ENCODE measurements at places on chromosomes 5 and 9.
A peak's percentile ranks its signal among the peaks of the same experiment; 100 is the strongest.

- no peak for DNase-seq
These were observed 9.2 kb downstream of the PCDH1 start for GRCh38 chr5:141869040-141869439.

- no peak for DNase-seq
These were observed 59.6 kb upstream of the ADAMTS19 start for GRCh38 chr5:129400395-129400983.

DNA sequence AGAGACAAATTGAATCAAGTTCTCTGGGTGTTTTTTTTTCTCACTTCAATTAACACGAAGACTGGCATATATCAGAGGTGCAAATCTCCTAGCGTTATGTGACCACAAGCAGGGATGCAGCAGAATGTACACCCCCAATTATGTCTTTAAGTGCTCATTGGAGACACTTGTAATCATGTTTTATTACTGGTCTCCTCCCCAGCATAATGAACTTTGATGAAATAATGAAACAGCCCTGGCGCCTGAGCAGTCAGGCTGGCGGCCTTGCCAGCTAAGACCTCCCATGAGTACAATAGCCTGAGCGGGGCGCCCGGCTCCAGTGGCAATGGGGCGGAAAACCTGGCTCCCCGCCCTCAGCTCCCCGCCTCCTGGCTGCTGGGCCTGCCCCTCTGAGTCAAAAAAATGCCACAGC is 209.4 kb upstream of the MSX2 start:
- no peak for DNase-seq

GRCh38 chr5:127919006-127919796 is 164.4 kb upstream of the SLC12A2 start:
- DNase-seq: no peak

GRCh38 chr9:76027861-76028260 is 137.4 kb downstream of the PCSK5 start:
- no peak for DNase-seq

DNA sequence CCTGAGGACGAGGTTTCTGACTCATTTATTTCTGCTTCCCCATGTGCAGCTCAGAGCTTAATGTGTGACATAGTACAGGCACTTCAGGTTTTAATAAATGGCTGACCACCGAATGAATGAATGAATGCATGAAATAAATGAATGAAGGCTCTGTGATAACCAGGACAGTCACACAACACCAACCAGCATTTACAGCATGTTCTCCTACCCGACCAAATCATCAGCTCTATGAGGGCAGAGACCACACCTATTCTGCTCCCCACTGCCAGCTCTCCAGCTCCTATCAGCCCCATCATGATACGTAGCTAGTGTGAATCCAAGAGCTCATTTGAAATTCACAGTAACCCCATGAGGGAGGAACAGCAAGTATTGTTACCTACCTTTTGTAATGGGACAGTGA is 4.8 kb downstream of the TMOD1 start:
- no peak for DNase-seq

DNA sequence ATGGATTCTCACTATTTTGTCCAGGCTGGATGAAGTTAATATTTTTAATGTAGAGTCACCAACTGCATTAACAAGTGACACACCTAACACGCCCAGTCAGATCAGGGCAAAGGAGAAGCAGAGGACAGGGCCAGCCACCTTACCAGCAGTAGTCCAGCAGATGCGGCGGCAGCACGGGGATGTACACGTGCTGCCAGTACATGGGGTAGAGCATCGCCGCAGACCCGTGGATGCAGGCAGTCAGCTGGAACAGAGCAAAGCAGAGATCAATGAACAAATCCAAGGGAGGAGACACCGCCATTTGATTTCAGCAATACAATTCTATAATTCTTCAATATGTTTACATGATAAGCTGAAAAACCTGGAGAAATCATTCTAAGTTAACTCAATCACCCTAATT is 274.2 kb downstream of the CRB2 start:
- DNase-seq: no peak

DNA sequence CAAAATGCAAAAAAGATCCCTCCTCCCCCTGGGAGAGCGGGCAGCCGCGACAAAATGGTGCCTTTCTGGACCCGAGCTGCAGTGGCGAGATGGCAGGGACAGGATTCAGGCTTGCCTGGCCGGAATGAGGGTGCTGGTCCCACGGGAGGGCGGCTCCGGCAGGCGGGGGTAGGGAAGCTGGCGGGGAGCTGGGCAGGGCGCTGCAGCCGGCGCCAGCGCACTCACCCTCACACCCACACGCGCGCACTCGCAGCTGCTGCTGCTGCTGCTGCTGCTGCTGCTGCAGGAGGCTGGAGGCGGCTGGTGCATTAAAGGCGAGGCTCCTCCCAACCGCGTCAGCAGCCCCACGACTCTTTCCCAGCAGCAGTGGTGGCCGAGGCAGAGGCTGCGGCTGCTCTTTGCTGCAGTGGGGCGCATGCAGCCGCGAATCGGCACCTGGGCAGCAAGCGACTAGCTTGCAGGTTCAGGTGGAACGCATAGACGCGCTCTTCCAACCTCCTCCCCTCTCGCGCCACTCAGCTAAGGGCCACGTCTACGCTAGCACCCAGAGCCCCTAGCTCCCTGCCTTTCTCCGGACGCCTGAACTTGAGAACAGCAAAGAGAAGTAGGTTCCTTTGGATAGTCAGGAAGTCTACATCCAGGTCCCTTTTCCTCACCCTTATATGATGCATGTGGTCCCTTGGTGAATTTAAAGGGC is at the start of gene PPP2R2B:
TSS of gene PPP2R2B (minus strand) at position 282 of the 697 bp plus-strand sequence.
- peak; percentile 45 for DNase-seq

DNA sequence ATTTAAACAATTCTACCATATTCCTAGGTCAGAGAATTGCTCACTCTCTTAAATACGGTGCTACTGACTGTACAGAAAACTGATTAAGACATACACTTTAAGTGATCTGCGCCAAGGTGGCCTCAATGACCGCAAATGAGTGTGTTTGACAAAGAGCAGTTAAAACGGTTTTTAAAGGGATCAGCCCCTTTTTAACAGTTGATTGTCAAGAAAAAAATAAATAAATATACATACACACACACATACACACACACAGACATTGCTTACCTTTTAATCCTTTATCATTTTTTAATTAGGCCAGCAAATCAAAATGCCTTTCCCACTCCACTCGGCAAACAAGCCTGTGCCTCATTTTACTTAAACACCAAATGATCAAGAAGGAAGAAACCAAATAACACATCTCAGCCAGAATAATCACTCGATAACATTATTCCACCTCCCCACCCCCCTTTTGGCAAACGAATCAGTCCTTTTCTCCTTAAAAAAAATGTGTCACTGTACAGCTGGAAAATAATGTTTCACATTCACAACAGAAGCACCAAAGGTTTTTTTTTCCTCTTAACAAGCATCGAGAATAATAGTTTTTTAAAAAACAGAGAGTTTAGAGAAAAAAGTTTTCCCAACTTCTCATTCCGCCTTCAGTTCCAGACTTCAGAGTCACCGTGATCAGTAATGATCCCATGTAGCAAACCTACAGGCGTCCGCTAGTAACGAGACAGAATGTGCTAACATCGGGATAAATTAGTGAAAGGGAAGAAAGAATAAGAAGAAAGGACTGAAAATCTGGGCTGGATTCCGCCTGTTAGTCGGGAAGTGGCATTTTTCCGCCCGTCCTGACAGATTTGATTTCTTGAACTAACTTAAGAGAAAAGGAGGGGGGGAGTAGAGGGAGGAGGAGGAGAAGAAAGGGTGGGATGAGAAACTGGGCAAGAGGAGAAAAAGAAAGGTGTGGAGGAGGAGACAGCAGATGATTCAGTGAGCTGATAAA is at the start of gene ZNF608:
TSS of gene ZNF608 (minus strand) at position 712 of the 988 bp plus-strand sequence. CDS start 1,650 bp downstream, outside the sequence.
- peak; percentile 39 for DNase-seq

DNA sequence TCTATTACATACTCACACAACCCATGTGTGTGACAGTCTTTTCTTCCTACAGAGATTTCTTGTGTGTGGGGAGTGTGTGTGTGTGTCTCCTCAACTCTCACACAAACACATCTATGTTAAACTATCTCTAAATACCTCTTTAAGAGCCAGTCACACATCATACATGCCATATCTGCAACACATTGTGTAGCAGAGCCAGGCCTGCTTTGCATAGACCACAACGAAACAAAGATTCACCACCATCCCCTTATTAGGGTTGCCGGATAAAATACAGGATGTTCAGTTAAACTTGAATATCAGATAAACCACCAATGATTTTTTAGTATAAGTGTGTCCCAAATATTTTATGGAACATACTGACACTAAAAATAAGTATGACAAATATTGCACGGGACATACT is 2.3 kb downstream of the FAM170A start:
- DNase-seq: no peak

DNA sequence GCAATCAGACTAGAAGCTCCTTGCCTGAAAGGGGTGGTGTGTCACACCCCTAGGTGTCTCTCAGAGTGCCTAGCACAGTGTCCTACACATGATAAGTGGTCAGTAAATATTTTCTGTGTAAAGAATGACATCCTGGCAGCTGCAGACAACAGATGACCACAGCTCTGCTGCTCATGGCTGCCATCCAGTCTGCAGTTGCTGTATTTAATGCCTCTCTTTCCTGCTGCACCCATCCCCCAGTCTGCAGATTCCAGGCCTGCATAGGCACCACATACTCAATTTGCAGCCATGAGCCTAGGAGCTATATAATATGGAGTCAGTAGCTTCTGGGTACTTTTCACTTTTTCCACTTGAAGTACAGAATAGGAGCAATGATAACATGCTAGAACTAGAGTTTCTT is 94.9 kb upstream of the NR4A3 start:
- peak; percentile 15 for DNase-seq

- no peak for DNase-seq
These were observed 68.9 kb downstream of the DAP start for GRCh38 chr5:10691826-10692785.

DNA sequence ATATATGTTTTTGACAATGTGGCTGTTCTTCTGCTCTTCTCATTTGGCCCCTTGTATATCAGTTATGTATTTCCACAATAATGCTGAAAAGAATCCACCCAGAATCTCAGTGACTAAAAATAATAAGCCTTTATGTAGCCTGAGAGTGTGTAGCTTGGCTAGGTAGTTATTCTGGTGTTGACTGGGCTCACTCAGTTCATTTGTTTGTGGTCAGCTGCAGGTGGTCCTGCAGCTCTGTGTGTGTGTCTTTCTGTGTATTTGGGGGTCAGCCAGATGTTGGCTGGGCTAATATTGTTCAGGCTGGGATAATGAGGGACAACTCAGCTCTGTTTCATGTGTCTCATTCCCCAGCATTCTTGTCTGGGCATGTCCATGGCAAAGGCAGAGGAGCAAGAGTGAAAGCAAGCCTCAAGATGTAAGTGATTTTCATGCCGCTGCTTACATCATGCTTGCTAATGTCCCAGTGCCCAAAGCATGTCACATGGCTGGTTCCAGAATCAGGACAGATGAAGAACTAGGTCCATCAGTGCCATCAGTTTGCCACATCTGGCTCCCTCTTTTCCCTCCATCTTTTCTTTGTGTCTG is 162.8 kb downstream of the KCTD16 start:
- no peak for DNase-seq

DNA sequence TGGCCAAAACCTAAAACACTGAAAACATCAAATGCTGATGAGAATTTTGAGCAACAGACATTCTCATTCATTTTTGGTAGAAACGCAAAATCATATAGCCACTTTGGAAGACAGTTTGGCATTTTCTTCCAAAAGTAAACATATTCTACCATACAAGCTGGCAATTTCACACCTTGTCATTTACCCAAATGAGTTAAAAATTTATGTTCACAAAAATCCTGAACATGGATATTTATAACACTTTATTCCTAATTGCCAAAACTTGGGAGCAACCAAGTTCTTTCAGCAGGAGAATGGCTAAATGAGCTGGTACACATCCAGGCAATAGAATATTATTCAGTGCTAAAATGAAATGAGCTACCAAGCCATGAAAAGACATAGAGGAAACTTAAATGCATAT is 1270.1 kb upstream of the ACO1 start:
- DNase-seq: no peak
